Smooth muscle cell of the coronary artery (primary cell): ENCODE measurements at places on chromosomes 3 and 15. TPM values are rescaled to one million over a fixed set of nuclear protein-coding genes. Genes with fewer than 3 reads are reported as not detected.

The DMXL2 gene
- 8.5 and 15.1 TPM in 2 replicates for total RNA-seq

The ISL2 gene
- 0.08 TPM in 1 of 2 replicates, not detected in the other for total RNA-seq

The GOLGA8O gene
- total RNA-seq, result 0.60 and 1.2 TPM in 2 replicates

The NR1I2 gene
- total RNA-seq, result 0.08 TPM in 1 of 2 replicates, not detected in the other

The ITIH3 gene
- total RNA-seq, result 2.8 TPM in 1 of 2 replicates, not detected in the other

The FOXB1 gene
- not detected in 2 replicates for total RNA-seq

The FGF12 gene
- under 0.01 TPM in 1 of 2 replicates, not detected in the other for total RNA-seq

The ZKSCAN7 gene
- 4.6 and 8.3 TPM in 2 replicates for total RNA-seq

The ANAPC13 gene
- total RNA-seq, result 63.1 and 92.0 TPM in 2 replicates

The CPNE9 gene
- total RNA-seq, result not detected in 2 replicates

The C3orf85 gene
- total RNA-seq, result not detected in 2 replicates

The ZDHHC23 gene
- total RNA-seq, result 0.70 and 2.0 TPM in 2 replicates

The SERINC4 gene
- not detected in 2 replicates for total RNA-seq

The CFAP92 gene
- not detected in 2 replicates for total RNA-seq

The INKA1 gene
- 5.7 and 10.2 TPM in 2 replicates for total RNA-seq

The FANCD2OS gene
- not detected in 2 replicates for total RNA-seq

The MESP2 gene
- total RNA-seq, result 0.15 and 1.6 TPM in 2 replicates

The RAB8B gene
- total RNA-seq, result 35.9 and 78.3 TPM in 2 replicates

The SLC4A7 gene
- total RNA-seq, result 111 and 143 TPM in 2 replicates

The SPTBN5 gene
- total RNA-seq, result 0.12 and 0.23 TPM in 2 replicates

The ITPKA gene
- 0.60 and 1.3 TPM in 2 replicates for total RNA-seq

The AHSG gene
- not detected in 2 replicates for total RNA-seq

The IGSF10 gene
- 0.15 and 18.5 TPM in 2 replicates for total RNA-seq

The OR5K2 gene
- total RNA-seq, result not detected in 2 replicates

The EPHA3 gene
- under 0.01 and 2.2 TPM in 2 replicates for total RNA-seq

The ROPN1 gene
- not detected in 2 replicates for total RNA-seq

The SAMMSON gene
- not detected in 2 replicates for total RNA-seq

The SLC15A2 gene
- 0.15 and 1.3 TPM in 2 replicates for total RNA-seq

The PATL2 gene
- total RNA-seq, result 0.08 and 0.82 TPM in 2 replicates

The DNASE1L3 gene
- total RNA-seq, result 0.12 TPM in 1 of 2 replicates, not detected in the other
